ENCODE measurements at places on chromosomes 5 and 9.
A peak's percentile ranks its signal among the peaks of the same experiment; 100 is the strongest.

GRCh38 chr5:161975350-161975749 lies 92.2 kb upstream of the GABRG2 start:
- DNase-seq = no peak

DNA sequence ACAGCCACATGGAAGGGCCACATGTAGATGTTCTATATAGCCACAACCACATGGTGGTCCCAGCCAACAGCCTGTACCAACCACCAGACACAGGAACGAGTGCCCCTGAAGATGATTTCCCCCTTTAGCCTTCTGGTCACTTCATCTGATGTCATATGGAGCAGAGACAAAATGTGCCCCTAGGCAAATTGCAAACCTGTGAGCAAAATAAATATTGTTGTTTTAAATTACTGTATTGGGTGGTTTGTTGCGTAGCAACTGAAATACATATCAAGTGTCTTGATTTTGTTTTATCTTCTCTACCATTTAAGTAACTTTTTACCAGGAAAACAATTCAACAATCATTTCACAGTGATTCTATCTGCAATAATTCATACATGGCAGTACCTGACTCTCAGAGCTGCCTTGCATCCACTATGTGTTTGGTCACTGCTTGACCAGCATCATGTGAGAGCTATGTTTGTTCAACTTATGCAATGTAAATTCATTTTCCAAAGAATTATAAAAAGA lies 142.5 kb upstream of the VLDLR start:
- DNase-seq = no peak

DNA sequence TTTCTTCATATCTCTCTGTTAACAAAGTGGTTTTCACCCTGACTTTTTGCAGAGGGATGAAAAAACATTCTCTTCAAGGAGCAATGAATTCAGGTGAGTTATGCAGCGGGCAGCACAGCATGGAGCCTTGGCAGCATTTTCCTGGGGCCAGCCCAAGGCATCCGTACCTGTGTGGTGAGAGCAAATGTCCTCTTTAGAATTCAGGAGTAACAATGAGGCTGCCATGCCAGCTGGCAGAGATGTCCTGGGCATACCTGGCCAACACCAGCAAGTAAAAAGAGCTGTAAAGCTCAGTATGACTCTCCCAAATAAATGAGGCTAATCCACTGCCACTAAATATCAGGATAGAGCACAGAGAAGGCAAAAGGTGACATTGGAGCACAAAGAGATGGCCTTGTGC lies 277.6 kb upstream of the TRPC7 start:
- DNase-seq = no peak

DNA sequence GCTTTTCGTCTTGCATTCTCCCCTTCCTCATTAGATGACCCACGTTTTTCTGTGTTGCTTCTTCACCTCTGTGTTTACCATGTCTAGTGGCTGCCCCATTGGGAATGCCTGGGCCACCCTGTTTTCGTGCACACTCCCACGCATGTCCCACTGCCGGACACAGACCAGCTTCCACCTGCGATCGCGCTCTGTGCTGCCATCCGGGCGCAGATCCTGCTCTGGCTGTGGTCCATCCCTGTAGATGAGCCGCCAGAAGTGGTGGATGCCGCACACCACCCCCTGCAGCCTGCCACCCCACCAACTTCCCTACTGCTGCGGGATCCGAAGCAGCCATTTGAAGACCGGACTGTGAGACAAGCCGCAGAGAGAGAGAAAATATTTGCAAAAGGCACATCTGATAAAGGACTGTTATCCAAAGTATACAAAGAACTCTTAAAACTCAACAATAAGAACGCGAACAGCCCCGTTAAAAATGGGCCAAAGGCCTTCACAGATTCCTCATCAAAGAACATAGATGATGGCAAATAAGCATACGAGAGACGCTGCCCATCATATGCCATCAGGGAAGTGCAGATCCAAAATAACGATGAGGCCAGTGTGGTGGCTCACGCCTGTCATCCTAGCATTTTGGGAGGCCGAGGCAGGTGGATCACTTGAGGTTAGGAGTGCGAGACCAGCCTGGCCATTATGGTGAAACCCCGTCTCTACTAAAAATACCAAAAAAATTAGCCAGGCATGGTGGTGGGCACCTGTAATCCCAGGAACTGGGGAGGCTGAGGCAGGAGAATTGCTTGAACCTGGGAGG lies 163.7 kb downstream of the COL23A1 start:
- no peak for DNase-seq

- no peak for DNase-seq
Observed at GRCh38 chr9:3575821-3576220, 50.0 kb upstream of the RFX3 start.

- peak; percentile 30 for DNase-seq
Observed at GRCh38 chr5:85428426-85428934, 1043.8 kb upstream of the EDIL3 start.

DNA sequence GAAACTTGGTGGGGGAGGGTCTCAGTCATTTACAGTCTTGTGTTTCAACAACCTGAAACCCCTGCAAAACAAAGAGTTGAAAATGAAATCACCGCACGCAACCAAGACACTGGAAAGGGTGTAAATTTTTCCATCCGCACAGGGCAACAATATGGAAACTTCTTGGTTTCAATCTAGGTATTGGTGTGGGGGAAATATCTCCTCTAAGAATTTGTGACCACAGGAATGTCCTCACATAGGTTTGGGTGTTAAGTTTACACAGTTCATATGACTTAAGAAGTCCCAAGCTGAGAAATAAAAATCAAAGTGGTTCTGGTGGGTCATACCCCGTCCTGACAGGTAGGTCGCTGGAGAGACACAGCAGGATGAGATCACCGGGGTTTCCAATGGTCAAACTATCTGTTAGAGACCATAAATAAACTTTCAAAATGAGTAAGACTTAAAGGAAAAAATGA lies 51.9 kb upstream of the PIP5K1B start:
- no peak for DNase-seq

DNA sequence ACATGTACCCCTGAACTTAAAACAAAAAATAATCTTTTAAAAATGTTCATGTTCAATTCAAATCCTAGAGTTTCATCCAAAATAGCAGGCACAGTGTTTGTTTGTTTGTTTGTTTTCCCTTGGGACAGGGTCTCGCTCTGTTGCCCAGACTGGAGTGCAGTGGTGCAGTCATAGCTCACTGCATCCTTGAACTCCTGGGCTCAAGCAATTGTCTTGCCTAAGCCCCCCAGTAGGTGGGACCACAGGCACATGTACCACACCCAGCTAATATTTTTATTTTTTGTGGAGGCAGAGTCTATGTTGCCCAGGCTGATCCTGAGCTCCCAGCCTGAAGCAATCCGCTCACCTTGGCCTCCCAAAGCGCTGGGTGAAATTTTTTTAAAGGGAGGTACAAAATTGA lies 5.0 kb upstream of the POLR1E start:
- no peak for DNase-seq

DNA sequence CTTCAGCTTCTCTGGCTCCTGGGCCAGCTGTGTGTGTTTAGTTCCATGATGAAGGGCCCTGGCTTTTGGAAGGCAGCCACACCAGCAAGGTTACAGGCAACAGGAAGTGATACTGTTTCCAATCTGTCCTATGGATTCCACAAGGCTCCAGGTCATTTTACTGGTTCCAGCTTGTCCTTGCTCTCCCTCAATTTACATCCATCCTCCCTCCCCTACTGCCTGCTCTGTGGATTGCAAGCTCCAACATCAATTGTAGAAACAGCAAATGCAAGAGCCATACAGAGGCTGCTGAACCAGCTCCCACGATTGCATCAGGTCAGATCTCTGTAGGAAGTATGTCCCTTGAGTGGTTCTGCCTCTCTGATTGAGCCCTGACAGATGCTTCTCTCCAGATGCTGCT lies 409.8 kb downstream of the NTRK2 start:
- DNase-seq = no peak

GRCh38 chr5:27125856-27126255 lies 87.5 kb upstream of the CDH9 start:
- no peak for DNase-seq

DNA sequence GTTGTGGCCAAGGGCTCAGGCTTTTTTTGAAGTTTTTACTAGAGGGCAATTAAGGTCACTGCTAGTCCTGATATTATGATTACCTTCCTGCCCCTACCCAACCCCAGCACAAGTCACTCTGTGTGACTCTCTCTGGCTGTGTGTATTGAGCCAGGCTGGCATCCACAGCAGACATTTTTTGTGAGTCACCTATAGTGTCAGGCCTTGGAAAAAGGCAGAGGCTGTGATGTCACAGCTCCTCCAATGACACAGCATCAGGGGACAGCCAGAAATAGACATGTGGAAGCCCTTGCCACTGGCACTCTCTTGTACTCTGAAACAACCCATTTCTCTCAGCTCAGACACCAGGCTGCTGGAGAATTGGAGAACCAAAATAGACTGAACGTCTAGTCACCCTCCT lies 145.4 kb downstream of the NMUR2 start:
- no peak for DNase-seq

DNA sequence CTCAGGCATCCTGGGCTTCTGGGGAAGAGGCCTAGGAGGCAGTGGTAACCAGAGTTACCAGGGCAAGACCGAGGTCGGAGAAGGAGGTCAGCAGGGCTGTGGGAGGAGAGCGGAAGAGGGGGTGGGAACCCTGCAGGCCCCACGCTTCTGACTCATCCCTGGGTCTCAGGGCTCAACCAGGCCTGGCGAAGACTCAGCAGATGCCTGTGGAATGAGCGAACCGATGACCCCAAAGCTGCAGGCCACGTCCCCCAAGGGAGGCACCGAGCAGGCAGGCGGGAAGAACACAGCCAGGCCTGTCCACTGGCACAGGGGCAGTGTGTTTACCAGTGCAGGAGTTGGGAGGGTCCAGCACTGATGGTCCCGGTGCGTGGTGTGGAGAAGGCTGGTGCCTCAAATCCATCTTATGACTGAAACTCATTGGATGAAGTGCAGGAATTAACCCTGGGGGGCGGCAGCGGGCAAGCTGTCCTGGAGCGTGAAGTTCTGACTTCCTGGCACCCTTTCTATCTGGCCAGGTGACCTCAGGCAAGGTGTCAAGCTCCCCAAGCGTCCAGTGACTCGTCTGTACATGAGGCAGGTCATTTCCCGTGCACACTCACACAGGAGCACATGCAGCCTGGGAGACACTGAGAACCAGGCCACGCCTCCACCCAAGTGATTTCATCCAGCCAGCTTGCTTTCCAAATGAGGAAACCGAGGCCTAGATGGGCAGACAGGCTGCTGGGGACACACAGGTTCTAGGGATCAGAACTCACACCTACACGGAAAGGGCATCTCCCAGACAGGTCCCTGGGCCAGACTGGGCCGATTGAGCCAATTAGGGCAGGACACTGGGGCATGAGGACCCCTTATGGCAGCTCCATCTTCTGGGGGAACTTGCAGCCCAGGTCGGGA lies 69.1 kb downstream of the ADAMTS2 start:
- no peak for DNase-seq

GRCh38 chr5:142420561-142421227 lies 95.9 kb upstream of the SPRY4 start:
- peak; percentile 64 for DNase-seq

GRCh38 chr5:73828465-73828864 lies 202.5 kb downstream of the ARHGEF28 start:
- no peak for DNase-seq

DNA sequence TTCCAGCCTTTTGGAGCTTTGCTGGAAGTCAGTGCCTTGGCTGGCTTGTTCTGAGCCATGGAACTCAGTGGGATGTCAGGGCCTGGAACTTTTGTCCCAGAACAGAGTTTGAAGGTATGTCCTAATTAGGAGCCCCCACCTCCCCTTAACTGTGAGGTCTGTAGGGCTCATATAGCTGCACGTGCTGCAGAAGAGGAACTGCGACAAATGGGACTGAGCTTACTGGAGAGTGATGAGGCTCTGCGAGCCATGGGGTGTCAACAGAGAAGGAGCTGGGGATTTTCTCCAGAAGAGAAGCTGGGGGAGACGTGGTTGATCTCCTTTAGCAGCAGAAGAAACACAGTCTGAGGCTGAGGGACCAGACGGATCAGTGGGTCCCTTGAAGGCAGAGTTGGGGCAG lies 10.9 kb downstream of the TMEM8B start:
- no peak for DNase-seq

DNA sequence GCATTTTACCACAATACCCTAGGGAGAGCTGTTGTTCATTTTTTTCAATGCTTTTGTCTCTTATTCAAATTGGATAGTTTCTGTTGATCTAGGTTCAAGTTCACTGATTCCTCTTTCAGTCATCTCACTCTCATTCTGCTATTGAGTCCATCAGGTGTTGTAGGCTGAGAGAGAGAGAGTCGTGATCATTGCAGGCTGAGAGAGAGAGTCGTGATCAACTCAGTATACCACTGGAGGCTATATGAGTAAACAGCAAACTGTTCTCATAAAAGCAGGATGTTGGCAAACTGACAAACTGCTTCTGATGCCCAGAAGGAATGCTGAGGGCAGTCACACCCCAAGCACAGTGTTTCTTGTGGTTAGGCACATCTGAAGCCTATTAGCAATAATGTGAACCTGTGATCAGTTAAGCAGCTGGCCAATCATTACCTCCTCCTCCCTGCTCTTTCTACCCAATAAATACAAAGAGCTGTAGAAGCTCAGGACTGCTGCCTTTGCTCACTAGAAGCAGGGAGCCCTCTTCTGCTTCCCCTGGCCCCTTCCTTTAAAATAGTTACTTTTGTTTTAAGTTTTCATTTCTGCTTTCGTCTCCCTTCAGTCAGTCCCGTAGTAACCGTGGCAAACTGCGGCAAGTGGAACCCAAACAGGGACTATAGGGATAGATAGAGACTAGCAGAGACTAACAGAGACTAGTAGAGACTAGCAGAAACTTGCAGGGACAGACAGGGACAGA lies 476.1 kb upstream of the ACO1 start:
- peak; percentile 4 for DNase-seq

- DNase-seq = no peak
Observed at GRCh38 chr9:73541923-73542322, 390.3 kb downstream of the ANXA1 start.

- DNase-seq = peak; percentile 84
Observed at GRCh38 chr9:130138171-130138653, 34.0 kb upstream of the NCS1 start.

DNA sequence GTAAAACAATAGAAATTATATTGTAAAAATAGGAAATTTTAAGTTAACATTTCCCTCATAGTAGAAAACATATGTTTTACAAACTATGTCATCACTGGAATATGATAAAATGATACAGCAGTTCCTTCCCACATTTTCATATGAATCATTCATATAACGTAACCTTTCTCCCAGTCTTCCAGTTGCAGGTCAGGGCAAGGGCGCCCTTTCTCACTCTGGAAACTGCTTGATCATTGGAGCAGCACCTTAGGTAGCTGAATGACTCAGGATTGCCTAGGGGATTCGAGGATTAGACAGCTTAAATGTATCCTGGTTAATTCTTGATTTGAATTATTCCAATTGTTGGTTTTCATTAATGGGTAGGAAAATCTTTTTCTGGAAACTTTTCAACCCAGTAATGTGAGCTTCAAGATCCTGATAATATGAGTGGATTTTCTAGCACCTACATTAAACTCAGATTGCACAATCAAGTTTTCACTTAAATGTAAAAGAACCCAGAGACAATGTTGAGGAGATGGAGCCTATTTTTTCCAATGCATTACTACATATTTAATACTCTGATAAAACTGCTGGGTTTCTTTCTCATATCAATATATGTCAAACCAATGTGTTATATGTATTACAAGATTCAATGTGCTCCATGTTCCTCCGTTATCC lies 32.6 kb upstream of the ANXA1 start:
- no peak for DNase-seq

All from eye (tissue), 1 donor.